ENCODE measurements at places on chromosomes 7 and 10.

- DNase-seq: no peak
Measured at GRCh38 chr7:15439853-15440252, 122.0 kb downstream of the AGMO start.

GRCh38 chr7:44748948-44749731, 493 bp downstream of the ZMIZ2 start:
- DNase-seq: no peak

- DNase-seq: no peak
Measured at GRCh38 chr7:23232966-23233365, 13.6 kb upstream of the GPNMB start.

GRCh38 chr10:104892879-104893617, 252.0 kb downstream of the SORCS3 start:
- DNase-seq: no peak

GRCh38 chr7:80257756-80258155, 123.1 kb downstream of the GNAI1 start:
- no peak for DNase-seq

- DNase-seq: no peak
Measured at GRCh38 chr7:138563808-138564207, 103.7 kb downstream of the TRIM24 start.

DNA sequence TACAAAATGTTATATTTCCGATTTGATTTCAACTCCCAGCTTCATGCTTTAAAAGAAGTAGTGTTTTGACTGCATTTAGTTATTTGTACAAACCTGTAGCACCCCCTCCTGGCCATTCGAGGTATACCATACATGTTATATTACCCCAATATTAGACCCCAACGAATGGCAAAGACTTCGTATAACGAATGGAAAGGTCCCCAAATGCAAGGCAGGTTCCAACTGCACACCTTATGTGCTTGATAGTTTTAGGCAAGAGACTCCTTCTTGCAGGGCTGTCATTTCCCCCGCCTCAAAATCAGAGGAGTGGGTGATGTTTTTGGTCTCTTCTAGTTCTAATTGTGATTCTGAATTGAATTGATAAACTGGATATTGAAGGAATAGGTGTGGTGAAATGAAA, 101.1 kb upstream of the TARP start:
- peak; percentile 20 for DNase-seq

DNA sequence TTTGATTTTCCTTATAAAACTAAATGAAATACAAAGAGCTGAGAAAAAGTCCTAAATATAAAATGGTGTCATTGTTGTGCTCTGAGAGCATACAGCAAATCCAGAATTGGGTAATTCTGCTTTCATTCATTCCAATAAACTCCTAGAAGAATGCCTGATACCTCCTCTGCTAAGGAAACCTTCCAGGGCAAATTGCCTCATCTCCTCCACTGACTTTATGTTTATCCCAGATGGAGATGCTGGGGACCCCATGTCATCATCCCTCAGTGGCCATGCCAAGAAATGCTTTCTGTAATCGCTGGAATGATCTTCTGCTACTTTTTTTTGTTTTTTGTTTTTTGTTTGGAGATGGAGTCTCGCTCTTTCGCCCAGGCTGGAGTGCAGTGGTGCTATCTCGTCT, 119.3 kb upstream of the PRKCQ start:
- DNase-seq: no peak

- no peak for DNase-seq
Measured at GRCh38 chr7:152459724-152460251, 24.0 kb upstream of the KMT2C start.

DNA sequence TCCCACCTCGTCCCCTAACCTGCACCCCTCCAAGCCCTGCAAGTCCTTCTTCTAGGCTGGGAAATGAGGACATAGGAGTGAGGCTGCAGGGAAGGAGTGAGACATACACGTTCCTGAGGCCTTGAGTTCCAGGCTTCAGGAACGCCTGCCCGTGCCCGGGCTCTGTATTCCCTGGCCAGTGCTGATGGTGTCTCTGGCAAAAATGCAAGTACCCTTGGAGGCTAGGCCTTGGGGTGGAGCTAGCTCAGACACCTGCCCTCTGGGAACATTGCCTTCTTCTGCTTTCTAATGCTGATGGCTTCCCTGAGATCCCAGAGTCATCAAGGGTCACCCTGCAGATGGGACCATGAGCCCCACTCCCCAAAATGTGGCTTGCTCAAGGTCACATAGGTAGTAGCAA, 76.0 kb downstream of the GRK5 start:
- DNase-seq: no peak

GRCh38 chr7:73978661-73979563, 49.1 kb upstream of the ELN start:
- peak; percentile 65 for DNase-seq

DNA sequence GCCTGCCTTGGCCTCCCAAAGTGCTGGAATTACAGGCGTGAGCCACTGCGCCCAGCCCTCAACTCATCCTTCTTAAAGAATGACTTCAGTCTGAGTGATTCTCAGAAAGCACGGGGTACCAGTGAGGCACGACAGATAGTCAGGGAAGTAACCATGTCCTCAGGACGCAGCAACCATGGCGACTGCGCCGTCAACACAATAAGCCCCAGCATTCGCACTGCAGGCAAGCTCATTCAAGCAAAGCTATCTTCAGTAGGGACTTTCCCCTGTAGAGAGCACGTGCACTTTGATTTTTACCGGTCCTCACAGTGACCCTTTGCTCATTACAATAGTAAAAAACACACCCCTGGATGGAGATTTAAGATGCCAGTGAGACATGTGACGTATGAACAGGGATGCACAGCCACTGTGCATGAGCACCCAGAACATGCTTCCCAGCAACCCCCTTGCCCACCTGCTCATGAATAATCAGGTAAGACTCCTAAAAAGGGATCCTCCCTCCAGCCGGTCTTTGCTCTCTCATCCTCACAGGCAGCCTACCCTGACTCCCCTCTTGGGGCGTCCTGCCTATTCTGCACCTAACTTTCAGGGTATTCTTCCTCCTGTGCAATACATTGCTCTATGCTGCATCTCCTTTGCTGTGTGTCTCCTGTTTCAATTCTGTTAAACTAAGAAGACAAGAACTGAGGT, 9.1 kb downstream of the WDR86 start:
- DNase-seq: no peak

GRCh38 chr7:83931968-83932367, 262.6 kb downstream of the SEMA3A start:
- no peak for DNase-seq

DNA sequence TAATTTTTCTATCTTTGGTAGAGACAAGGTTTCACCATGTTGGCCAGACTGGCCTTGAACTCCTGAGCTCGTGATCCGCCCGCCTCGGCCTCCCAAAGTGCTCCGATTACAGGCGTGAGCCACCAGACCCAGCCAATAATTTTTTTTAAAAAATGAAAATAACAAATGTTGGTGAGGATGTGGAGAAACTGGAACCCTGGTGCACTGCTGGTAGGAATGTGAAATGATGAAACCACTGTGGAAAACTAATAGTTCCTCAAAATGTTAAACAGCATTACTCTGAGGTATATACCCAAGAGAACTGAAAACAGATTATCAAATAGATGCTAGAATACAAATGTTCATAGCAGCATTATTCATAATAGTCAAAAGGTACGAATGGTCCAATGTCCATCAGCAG, 23.0 kb upstream of the YWHAG start:
- no peak for DNase-seq

All from GM18507 (cell line).